H7 (cell line): ENCODE measurements at places on chromosomes 16 and 17. TPM values are rescaled to one million over a fixed set of nuclear protein-coding genes. Genes with fewer than 3 reads are reported as not detected.

SLC35G6 gene
- total RNA-seq, result not detected in 2 replicates

ZPBP2 gene
- total RNA-seq, result not detected in 2 replicates

LRRC37A gene
- total RNA-seq, result 0.83 and 3.3 TPM in 2 replicates

PPP1R27 gene
- not detected in 2 replicates for total RNA-seq

ABCC6 gene
- total RNA-seq, result 0.81 and 1.5 TPM in 2 replicates

RAB26 gene
- total RNA-seq, result 9.2 and 10.7 TPM in 2 replicates

NPIPA8 gene
- total RNA-seq, result not detected in 2 replicates

CXCL16 gene
- total RNA-seq, result 0.42 and 2.0 TPM in 2 replicates

SLC5A11 gene
- not detected in 2 replicates for total RNA-seq

DPH1 gene
- total RNA-seq, result 37.0 and 53.6 TPM in 2 replicates

CACNG3 gene
- total RNA-seq, result not detected in 2 replicates

USP43 gene
- 4.5 and 5.0 TPM in 2 replicates for total RNA-seq

RHBDF1 gene
- total RNA-seq, result 38.2 and 42.5 TPM in 2 replicates
